ENCODE measurements at places on chromosomes 3 and 15. TPM values are rescaled to one million over a fixed set of nuclear protein-coding genes. Genes with fewer than 3 reads are reported as not detected.

Gene RBP2
- total RNA-seq = not detected

Gene GANC
- 11.5 TPM for total RNA-seq

Gene CPNE4
- total RNA-seq = not detected

Gene ADPRH
- 5.2 TPM for total RNA-seq

Gene TFRC
- 93.4 TPM for total RNA-seq

Gene ELP6
- 20.9 TPM for total RNA-seq

Gene GOLGA8T
- not detected for total RNA-seq

Gene CNOT10
- 30.3 TPM for total RNA-seq

Gene PLA2G4F
- not detected for total RNA-seq

Gene SCAANT1
- total RNA-seq = not detected

Gene CCDC13
- not detected for total RNA-seq

Gene CALML4
- 2.6 TPM for total RNA-seq

Gene FOXB1
- total RNA-seq = not detected

Gene SEC61A1
- total RNA-seq = 89.8 TPM

Gene SENP8
- total RNA-seq = 2.1 TPM

Gene RLBP1
- 0.52 TPM for total RNA-seq

Gene FANCD2OS
- total RNA-seq = not detected

Gene ITIH1
- total RNA-seq = under 0.01 TPM

Gene ARGFX
- not detected for total RNA-seq

Gene SPATA16
- total RNA-seq = not detected

Gene NEK10
- total RNA-seq = 15.1 TPM

Gene GNAT1
- not detected for total RNA-seq

Gene MYL3
- total RNA-seq = 53.2 TPM

Gene FMN1
- total RNA-seq = 3.7 TPM

Gene GP9
- total RNA-seq = not detected

Gene LRRC49
- total RNA-seq = 11.0 TPM

Gene SLC35G2
- total RNA-seq = 2.1 TPM

Gene DNAJA4
- 22.4 TPM for total RNA-seq

Gene THBS1
- total RNA-seq = 150 TPM

Gene ANKRD63
- not detected for total RNA-seq

Gene PLEKHO2
- 16.7 TPM for total RNA-seq

Gene TUSC7
- not detected for total RNA-seq

Gene CPNE9
- 0.52 TPM for total RNA-seq

Gene ALPK3
- total RNA-seq = 33.4 TPM

Gene ACAD9
- total RNA-seq = 32.9 TPM

Gene PP2D1
- total RNA-seq = not detected

Gene FAM43A
- total RNA-seq = 15.7 TPM

Gene PLIN1
- total RNA-seq = 39.7 TPM

Measured in skeletal muscle tissue (tissue), 5 donors.